ENCODE measurements at places on chromosomes 6 and 20.

DNA sequence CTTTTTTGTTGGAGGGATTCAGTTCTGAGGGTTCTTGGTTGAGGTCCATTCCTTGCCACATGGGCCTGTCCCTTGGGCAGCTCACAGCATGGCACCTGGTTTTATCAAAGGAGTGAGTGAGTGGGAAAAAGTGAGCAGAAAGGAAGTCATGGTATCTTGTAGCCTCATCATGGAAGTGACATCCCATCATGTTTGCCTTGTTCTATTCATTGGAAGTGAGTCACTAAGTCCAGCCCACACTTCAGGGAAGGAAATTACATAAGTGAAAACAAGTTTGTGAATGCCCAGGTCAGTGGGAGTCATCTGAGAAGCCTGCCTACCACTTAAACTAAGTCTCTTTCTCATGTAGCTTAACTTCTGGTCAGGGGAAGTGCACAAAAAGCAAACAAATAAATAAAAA, 32.8 kb upstream of the ZNFX1 start:
- no peak for DNase-seq

- DNase-seq, result no peak
Observed at GRCh38 chr6:1619673-1620503, 10.2 kb downstream of the FOXC1 start.

GRCh38 chr6:142222022-142222421, 75.0 kb downstream of the VTA1 start:
- no peak for DNase-seq

DNA sequence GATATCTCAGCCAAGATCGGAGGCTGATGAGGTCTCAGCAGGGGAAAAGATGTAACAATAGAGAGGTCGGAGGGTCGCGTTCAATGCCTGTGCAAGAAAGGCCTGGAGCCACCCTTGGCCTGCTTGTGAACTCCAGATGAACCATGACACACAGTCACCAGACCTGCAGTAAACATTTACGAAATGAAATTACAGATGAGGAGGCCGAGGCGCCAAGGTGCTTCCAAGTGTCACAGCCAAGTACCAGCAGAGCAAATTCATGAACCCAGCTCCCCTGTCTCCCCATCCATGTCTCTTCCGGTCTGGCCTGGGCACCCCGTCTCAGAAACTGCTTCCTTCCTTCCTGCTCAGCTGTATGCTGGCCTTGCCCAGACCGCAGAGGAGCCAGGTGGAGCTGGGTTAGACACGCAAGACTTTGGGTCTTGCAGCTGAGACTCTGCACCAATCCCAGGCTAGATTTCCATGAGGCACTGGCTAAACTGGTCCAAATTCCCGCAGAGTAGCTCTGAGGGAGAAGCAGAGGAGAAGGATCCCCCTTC, 48.1 kb downstream of the CHMP4B start:
- no peak for DNase-seq

DNA sequence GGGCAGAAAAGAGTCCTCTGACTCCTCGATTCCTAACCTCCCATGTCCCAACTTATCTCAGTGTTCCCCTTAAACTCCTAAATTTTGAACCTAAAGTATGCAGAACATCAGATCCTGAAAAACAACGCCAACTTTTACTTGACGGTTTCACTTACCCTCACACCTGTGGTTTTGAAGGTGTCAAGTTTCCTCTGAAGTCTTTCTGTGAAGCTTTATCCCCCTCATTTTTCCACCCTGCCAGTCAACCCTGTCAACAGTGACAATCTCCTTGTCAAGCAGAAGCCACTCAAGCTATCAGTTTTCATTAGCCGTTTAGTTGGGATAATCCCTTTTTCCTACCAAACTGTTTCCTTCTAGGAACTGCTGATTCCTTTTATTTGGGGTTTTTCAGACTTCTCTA, 245.4 kb upstream of the PREP start:
- no peak for DNase-seq

GRCh38 chr6:6678185-6678671, 89.7 kb downstream of the LY86 start:
- no peak for DNase-seq

- DNase-seq, result no peak
Observed at GRCh38 chr6:159754401-159754800, 7.4 kb upstream of the ACAT2 start.
